ENCODE measurements at places on chromosomes 4 and X.

GRCh38 chr4:99633772-99634171 lies 23.9 kb downstream of the C4orf54 start:
- DNase-seq, result no peak

GRCh38 chr4:131337936-131338335 lies 1811.2 kb upstream of the PCDH10 start:
- no peak for DNase-seq

DNA sequence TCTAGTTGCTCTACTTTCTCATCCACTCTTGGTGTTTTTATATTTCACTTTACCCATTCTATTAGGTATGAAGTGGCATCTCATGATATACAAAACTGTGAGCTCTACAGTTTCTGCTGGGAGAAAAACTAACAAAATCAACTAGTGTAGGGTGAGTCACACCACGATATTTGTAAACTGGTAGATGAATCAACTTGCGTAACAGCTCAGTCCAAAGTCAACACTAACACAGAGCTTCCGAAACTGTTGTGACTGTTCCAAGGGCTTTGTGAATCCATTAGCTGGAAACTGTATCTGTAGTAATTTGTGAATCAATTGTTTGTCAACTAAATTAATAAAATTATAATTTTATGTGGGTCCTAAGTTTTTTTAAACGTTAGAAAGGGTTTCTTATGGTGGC lies 119.8 kb upstream of the TSPAN5 start:
- DNase-seq, result no peak

GRCh38 chr4:184821242-184821641 lies 4.5 kb downstream of the ACSL1 start:
- DNase-seq, result no peak

DNA sequence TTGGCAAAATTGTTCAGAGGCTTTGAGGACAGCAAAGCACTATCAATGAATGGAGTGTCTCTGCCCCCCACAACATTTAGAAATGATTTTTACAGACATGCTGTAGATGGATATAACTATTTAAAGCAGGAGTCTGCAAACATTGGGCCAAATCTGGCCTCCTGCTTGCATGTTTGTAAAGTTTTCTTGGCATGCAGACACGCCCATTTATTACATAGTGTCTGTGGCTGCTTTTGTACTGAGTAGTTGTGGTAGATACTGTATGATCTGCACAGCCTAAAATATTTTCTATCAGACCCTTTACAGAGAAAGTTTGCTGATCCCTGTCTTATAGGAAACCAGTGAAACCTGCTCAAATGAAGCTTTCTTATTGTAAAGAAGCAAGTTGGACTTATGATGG lies 45.5 kb upstream of the PHEX start:
- DNase-seq, result no peak

DNA sequence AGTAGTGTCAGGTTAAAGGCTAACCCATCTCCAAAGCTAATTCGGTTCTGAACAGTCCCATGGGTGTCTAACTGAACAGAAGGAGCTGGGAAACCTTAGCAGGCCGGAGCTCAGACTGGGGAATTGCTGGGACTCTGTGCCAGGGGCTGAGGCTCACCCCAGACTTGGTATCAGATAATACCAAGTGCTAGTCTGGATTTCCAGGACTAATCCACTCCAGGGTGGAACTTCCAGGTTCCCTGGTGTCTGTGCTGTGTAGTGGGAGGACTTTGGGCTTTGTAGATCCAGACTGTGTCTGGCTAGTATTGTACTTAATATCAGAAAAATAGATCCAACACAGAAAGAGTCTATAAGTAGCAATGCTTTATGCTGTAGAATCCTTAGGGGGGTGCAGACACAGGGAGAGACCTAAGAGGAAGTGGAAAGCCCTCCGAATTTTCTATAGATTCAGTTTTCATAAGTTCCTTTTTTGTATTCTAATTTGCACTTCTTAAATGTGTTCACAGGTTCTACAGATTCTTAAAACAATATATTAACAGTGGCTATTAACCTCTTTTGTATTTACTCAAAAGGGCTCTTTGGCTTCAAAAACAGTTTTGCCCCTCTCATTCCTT lies 4.1 kb downstream of the ZNF827 start:
- no peak for DNase-seq

DNA sequence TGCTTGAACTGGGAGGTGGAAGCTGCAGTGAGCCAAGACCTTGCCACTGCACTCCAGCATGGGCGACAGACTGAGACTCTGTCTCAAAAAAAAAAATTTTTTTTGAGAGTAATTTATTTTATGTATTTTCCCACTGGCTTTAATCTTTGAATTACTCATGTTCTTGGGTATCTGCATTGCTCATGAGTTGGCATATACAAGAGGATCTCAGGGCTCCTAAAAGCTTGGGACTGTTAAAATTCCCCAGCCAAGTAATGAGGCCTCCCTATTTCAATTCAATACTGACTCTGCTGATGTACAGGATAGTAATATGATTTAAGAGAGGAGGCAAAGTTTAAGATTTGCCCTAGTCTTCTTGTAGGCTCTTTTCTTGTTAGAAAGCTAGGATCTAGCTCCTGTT lies 6.2 kb downstream of the IL21 start:
- DNase-seq, result no peak

DNA sequence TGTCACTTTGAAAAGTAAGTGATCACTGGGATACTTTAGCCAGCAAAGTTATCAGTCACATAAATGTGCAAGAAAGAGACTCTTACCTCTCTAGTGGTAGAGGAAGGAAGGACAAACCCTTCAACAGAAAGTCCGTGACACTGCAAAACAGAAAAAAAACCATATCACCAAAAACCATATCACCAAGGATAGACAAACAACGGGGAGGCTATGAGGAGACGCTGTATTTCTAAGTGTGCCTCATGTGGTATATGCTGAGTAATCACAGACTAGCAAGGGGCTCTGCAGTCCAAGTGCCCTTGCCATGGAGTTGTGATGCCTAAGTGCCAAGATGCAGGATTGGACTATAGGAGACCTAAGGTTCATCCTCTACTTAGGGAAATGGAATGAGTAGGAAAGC lies 11.5 kb upstream of the HDAC8 start:
- no peak for DNase-seq

- no peak for DNase-seq
These were observed 810 bp downstream of the SPRY1 start for GRCh38 chr4:123397144-123398065.

DNA sequence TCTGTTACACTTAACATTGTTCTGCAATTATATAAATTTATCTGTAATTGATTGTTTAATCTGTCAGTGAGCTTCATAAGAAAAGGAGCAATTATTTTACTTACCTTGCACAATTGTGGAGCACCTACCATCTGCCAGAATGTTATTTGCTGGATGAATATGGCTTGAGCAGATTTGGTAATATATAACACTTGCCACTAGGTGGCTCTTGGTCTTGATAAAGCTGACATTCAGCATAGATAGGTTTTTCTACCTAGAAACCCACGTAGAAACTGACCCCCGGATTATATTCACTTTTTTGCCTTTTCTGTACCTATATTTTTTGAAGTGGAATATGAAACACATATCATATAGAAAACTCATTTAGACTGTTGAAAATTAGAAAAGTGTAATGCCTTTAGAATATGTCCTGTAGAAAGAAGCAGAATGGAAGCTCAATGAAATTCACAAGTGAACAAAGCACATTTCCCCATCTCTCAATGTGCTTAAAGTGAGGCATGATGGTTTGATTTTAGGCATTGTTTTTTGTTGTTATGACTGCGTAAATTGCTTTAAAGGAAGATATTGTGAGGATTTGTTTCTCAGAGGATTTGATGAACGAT lies 9.5 kb downstream of the RBPJ start:
- DNase-seq, result no peak

DNA sequence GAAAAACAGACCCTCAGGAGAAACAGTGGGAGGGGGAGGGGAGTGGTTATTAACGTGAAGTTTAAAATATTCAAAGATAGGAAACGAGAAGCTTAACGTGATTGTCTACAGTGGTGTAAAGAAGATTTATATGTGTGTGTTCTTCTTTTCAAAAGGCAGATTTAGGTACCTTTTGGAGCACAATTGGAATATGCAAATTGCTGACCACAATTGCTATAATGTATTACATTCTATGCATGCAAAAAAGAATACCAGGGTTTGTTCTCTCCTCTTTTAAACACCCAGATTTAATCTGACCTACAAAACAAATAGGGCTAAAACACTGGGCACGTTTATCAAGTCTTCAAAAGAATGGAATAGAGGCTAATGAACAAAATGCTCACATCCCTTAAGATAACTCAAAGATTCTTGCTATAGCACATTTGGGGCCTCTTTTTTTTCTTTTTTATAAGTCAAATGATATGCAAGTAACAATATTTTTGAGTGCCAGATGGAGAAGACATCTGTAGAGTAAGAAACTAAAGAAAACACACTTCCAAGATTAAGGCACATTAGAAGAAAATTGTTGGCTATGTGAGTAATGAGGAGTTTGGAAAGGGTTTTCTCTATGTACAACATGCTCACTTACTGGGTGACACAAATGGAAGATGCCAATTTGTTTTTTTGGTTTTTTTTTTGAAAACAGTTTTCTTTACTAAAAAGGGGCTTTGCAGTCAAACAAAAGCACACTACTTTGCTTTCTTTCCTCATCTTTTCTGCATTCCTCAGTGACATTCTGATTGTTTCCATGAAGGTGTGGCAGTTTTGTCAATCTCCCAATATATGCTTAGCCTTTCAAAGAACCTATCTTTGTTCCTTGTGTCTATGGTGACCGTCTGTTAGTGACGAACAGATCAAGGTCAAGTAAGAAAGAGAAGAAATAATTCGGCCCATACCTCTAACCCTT lies 240.3 kb downstream of the PALLD start:
- no peak for DNase-seq

DNA sequence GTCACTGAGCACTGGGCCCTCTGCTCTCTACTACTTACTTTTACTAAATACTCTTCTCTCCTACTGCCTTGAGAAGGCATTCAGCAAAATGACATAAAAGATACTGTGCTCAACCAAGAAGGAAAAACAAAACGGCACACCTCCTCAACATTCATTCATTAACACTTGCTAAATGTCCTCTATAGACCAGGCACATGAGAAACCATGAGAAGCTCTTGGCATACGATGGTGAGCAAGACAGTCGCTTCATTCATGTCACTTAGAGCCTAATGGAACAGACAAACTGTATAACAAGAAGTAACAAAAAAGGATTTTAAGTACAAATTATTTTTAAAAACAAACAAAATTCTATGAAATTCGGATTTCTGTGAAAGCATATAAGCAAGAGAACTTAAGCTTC lies 38.7 kb downstream of the COL25A1 start:
- no peak for DNase-seq

DNA sequence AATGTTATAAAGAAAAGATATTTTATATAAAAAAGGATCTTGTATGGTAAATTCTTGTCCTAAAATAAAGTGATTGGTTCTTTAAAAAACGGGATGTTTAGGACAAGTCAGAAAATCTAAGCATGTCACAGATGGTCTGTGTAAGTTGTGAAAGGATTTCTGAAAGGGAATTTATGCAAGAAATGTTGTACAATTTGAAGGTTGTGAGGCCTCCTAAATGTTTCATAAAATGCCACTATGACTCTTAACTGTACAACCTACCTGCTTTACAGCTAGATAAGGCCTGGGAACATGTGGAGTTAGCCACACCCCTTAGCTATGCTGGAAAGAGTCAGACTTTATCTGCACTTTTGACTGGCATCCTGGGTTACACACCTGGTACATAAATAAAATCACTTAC lies 951.5 kb upstream of the POU3F4 start:
- no peak for DNase-seq

DNA sequence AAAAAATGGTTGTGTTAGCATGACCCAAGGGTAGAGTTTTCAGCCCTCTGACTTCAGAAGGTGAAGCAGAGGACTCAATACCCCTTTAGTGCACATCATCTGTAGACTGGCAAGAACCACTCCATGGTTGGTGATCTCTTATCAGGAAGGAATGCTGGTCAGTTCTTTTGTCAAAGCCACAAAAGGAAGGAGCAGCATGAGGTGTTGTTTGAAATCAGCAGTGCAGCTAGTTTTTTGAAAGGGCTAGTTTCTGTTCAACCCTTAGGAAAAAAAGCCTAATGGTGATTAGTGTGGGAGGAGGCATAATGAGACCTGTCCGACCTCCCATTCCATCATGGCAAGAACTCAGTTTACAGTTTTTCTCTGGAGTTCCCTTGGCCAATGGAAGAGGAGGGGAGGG lies 362.0 kb upstream of the CT83 start:
- DNase-seq, result no peak

DNA sequence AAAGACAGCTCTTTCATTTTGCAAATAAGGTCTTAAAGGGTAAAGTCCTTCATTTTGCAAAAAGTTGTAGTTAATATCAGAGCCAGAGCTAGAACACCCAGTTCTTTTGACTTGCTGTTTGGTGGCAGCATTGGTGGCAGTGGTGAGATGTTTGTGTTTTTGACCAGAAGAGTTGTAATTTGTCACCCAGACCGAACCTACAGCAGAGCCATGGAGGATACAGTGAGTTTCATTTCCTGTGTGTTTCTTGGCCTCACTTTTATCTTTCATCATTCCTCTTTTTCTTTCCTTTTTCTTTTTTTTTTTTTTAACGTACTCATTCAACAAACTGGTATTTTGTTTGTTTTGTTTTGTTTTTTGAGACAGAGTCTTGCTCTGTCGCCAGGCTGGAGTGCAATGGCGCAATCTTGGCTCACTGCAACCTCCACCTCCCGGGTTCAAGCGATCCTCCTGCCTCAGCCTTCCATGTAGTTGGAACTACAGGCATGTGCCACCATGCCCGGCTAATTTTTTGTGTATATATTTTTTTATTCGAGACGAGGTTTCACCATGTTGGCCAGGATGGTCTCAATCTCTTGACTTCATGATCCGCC lies 116.4 kb downstream of the AFF1 start:
- DNase-seq, result no peak

DNA sequence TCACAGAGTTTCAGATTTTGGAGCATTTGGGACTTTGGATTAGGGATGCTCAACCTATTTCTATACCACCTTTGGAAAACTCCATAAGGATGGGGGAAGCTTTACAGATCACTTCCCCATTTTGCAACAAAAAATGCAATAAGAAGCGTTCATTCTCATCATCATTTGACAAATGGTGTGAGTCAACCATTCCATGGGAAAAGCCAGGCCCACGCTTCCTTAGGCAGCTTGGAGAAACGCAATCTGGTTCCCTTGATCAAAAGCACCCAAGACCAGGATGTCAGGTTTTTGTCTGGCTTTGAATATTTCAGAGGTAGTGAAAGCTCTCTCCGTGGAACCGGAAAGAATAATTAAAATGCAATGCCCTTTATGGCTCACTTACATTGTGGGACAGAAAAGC lies 79.3 kb upstream of the C4orf50 start:
- DNase-seq, result no peak

DNA sequence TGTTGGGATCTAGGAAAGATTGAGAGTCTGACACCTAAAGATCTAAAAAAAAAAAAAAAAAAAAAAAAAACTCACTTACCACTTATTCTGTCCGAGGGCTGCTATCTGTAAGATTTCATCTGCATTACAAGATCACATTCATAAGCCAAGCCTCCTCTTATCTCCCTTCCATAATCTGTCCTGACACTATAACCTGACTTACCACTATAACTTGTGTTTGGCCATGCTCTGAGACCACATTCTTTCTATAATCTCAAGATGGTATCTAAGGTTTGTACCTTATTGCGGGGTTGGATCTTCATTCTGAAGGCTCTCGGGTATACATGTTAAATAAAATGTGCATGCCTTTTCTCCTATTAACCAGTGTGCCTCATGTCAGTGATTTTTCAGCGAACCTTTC lies 144.4 kb downstream of the MAGEB17 start:
- no peak for DNase-seq

- DNase-seq, result no peak
These were observed 197.9 kb downstream of the SHOX start for GRCh38 chrX:828411-828959.
